GM23248 (cell line): ENCODE measurements at places on chromosomes 1 and 21.
A peak's percentile ranks its signal among the peaks of the same experiment; 100 is the strongest.

DNA sequence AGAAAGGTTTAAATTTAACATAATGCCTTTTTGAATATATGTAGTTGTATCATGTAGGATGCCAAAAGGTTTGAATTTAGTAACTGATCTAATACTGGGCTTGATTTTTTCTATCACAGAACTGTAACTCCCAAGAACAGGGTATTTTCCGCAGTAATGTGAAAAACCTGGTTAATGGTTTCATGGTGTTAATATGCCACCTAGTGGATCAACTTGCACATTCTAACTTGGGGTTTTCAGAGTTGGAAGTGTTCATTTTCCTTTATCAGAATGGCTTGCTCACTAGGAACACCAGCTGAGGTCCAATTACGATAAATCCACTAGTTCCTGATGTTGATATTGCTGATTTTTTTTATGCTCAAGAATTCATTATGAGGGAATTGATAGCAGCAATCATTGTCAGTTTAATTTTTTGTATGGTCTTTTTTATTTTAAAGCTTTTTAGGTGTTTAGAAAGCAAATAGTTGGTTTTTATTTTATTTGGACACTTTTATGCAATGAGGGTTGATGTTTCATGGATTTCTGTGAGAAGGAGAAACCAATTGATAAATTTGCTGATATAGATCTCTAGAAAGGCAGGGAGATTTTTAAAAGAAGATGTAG is 157.2 kb downstream of the PLA2G4A start:
- peak; percentile 77 for DNase-seq

DNA sequence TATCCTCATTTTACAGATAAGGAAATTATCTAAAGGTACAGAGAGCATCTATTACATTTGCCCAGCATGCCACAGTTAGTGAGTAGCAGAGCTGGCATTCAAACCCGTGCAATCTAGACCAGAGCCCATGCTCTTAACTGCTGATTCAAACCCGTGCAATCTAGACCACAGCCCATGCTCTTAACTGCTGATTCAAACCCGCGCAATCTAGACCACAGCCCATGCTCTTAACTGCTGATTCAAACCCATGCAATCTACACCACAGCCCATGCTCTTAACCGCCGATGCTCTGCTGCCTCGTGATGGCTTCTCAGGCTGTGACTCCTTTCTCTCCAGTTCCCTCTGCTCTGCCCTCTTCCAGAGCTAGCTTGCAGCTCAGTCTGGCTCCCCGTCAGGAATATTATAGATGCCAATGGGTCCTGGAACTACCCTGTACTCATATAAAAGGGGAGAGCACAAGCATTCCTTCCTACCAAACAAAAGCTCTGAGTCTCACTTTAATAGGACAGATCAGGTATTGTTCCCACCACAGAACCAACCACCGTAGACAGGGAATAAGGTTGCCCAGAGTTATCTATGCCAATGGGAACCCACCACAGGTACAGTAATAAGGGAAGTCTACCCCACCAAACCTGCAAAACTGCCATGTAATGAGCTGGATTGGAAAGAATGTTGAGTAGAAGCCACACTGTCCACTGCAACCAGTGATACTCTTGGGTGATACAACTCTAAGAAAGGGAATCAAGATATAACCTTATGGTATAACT is 78.4 kb downstream of the SMYD3 start:
- peak; percentile 93 for DNase-seq

DNA sequence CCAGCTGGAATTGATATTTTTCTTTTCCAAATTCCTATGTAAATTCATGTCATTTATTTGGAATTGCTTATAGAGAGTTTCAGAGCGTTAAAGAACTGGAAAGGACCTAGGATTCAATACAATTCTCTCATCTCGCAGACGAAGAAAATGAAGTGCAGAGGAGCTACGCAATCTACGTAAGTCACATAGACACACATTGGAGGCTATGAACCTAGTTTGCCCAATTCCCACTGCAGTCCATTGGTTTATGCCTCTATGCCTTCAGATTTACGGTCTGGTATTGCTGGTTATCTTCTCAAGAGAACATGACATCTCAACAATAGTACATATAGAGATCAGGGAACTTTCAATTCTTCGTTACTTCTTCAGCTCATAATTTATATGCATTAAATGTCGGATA is 971 bp upstream of the RNF2 start:
- DNase-seq: peak; percentile 3

DNA sequence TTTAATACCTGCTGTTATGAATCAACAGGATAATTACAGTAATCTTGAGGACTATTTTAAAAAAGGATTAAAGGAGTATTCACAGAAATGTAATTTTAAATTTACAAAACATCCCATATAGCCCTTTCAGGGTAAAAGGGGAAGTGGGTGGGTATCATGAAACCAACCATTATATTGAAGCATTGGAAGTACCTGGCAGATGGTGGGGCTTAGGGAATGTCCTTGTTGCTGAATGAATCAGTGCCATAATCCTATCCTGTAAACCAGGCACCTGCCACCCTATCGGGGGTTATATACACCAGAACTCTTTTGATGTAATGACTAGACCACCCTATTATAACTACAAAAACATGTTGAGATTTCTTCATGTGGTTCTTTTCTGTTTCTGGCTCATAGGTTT is 30.4 kb downstream of the CDC14A start:
- DNase-seq: no peak

DNA sequence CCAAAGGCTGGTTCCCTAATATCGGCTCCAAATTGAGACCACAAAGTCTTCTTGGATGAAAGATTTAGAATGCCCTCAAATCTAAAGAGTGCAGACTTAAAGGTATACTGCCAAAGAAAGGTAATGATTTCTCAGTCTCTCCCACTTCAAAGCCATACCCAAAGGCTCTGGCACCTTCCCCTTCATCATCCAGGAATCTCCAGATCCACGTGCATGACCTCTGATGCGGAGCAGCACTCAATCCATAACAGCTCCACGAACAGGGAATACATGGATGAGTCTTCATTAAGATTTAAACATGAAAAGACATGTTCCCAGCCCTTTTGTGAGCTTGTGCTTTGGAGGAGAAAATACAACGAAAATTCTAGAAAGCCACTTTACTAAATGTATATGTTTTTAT is 453.9 kb downstream of the DSCAM start:
- no peak for DNase-seq
